ENCODE measurements at places on chromosomes 1 and 21.

DNA sequence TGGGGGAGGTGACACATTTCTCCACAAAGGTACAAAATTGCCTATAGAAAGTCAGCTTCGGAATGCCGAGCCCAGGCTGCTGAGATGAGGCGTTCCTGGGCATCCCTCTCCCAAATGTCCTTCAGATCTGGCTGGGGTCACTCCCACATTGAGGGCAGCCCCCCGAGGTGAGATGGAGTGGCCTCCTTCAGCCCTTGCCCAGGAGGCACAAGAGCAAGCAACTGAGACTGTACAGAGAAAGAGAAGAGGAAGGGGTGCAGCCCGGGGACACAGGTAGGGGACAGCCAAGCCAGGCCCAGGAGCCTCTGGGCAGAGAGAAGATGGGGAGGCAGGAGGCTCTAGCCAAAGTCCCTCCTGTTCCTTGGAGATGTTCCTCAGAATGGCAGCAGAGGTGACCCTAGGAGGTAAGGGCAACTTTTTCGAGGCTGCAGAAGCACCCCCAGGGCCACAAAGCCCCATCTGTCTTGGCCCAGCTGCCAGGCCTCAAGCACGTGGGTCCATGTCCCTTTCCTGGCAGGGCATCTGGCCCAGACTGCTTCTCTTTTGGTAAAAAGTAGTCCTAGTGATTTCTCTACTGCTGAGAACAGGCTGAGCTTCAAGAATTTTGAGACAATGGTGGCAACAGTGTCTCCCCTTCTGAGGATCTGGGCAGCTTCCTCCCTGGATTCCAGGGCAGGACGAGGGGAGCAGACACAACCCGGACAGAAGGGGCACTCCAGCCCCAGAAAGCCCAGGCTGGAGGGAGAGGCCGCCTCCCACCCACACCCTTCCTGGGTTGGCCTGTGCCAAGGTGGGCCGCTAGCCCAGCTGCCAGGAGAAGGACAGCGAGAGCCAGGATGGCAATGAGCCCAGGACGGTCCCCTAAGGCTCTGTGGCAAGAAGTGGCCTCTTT, 68.0 kb downstream of the LRRN2 start:
- DNase-seq: no peak

DNA sequence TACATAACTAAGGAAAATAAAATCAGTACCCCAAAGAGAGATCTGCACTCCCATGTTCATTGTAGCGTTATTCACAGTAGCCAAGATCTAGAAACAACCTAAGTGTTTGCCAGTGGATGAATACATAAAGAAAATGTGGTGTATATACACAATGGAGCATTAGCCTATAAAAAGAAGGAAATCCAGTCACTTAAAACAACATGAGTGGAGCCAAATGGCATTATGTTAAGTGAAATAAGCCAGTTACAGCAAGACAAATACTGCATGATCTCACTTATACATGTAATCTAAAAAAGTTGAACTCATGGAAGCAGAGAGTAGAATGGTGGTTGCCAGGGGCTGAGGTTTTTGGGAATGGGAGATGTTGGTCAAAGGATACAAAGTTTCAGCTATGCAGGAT, 508.3 kb upstream of the B3GALT2 start:
- no peak for DNase-seq

- DNase-seq: no peak
Measured at GRCh38 chr1:76266762-76267161, 192.2 kb downstream of the ST6GALNAC3 start.

DNA sequence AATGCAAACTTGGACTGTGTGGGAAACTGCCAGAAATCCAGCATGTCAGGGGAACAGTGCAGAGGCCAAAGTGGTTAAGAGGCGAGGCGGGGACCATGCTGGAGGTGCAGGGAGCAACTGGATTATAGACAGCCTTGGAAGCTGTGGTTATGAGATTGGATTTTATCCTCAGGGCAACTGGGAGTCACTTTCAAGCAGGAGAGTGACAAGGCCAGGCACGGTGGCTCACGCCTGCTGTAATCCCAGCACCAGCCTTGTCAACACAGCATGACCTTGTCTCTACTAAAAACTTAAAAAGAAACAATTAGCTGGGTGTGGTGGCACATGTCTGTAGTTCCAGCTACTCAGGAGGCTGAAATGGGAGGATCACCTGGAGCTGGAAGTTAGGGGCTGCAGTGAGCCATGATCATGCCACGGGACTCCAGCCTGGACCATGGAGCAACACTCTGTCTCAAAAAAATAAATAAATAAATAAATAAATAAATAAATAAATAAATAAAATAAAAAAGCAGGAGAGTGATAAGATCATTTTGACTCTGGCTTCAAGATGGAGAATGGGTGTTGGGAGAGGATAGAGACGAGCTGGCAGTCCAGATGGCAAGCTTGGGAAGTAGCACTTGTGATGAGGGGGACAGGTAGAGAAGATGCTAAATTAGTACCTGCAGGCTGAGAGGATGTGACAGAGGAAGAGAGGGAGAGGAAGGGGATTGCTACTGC, 3.5 kb downstream of the HAPLN2 start:
- no peak for DNase-seq

DNA sequence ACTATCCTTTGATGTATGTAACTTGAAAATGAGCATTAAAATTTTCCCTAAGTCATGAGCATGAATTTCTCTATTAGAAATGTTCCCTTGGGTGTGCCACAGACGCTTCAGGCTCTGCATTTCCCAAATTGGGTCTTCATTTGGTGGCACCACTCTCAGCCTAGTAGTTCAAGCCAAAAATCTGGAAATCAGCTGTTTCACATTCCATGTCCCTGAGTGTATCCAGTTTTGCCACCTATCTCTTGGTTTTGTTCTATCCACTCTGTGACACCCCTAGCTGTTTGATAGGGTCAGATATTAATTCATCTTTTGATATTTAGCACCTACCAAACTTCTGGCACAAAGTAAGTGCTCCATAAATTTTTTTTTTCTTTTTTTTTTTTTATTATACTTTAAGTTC, 89.5 kb upstream of the DPH5 start:
- no peak for DNase-seq

GRCh38 chr1:110112656-110113055, 413 bp downstream of the UBL4B start:
- DNase-seq: no peak

- peak; percentile 12 for DNase-seq
Measured at GRCh38 chr1:246569248-246570238, 3.3 kb downstream of the CNST start.

GRCh38 chr21:43825242-43825935, 36.0 kb downstream of the RRP1 start:
- DNase-seq: no peak

DNA sequence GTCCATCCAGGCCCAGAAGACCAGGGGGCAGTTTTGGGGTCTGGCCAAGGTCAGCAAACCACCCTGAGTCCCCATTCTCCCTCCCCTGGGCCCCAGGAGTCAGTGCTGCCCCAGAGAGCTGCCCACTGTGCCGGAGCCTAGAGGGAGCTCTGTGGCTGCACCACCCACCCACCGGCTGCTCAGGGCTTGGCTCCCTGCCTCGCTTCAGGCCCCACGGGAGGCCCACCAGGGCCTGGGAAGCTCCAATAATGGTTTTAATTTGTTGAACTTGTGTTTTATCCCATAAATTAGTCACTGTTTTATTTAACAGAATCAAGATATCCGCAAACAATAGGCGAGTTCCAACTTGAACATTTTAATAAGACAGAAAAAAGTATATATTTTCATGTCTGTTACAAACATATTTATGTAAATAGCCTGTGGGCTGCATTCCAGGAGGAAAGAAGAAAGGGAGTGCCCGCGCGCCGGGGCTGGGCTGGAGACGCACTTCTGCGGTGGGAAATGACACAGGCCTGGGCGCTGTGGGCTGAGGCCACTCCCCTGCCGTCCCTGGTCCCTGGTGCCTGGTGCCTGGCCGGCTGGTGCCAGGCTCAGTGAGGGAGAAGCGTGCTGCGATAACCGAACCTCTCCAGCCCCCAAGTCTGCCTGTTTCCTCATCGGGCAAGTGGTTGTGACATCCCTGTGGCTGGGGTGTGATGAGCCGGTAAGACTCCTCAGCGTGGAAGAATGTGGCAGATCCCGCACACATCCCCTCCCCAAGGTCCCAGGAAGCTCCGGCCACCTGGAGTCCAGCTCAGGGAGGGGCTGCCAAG, 160.5 kb downstream of the PEX14 start:
- peak; percentile 71 for DNase-seq

DNA sequence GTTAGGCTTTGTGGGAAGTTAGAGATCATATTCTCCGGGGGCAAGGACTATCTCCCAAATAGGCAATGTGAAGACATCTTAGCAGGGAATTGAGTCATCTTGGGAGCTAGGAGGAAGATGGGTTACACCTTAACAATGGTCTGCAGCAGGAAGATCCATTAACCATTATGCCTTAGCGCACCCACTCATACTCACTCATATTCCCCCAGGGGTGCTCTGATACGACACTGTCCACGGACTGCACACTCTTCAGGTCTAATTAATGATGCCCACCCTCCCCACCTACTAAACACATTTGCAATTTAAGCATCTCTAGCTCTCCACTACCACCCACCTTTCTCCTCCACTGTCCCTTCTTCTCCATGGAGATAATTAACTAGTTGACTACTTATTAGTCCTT, 857 bp upstream of the AK5 start:
- no peak for DNase-seq

- no peak for DNase-seq
Measured at GRCh38 chr1:168019407-168019806, 82.5 kb upstream of the MPC2 start.

DNA sequence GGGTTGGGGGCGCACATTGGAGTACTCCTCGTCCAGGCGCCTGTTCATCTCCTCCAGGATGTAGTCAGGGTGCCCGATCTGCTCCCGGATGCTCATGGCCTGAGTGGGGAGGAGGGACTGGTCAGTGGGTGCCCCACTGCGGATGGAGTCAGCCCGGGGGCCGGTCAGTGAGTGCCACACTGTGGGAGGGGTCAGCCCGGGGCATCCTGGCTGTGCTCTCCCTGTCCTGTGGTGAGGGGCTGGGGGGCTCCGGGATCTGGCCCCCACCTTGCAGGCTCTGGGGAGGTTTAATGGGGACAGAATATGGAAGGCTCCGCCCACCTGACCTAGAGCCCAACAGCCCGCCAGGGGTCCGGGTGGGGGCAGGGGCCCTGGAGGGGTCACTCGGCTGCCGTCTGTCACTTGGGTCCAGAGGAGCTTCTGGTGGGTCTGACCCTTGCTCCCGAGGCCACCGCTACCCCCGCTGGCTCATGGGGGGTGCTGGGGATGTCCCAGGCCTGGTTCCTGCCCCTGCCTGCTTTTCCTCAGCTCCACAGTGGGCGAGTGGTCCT, 8.8 kb downstream of the PRXL2B start:
- no peak for DNase-seq

GRCh38 chr21:32021319-32021994, 148.6 kb downstream of the HUNK start:
- no peak for DNase-seq

- DNase-seq: no peak
Measured at GRCh38 chr1:74895411-74895810, 162.5 kb downstream of the TYW3 start.

DNA sequence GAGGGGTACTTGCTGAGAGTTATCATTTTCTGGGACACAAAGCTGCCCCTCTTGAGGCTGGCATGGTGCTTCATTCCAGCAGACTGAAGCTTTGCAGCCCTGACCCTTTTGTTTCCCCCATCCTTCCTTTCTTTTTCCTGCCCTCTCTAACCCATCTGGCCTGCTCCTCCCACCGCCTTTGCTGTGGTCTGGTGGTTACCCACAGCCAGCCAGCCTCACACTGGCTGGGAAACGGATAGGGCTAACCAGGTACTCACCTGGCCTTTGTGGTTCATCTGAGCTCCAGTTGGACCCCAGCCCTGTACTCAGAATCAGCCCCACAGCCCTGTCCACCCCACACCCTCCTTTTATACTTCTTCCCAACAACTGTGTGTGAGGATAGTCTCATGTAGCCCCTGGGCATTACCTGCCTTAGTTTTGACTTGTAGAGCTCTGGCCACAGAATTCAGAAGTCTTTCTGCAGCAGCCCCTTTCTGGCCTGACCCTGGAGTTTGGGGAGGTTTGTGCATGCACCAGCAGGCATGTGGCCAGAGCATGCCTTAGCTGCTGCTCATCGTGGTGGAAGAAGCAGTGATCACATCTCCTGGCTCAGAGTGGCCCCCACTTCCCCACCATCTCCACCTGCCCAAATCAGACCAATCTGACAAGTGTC, 138.0 kb downstream of the TRABD2B start:
- no peak for DNase-seq

DNA sequence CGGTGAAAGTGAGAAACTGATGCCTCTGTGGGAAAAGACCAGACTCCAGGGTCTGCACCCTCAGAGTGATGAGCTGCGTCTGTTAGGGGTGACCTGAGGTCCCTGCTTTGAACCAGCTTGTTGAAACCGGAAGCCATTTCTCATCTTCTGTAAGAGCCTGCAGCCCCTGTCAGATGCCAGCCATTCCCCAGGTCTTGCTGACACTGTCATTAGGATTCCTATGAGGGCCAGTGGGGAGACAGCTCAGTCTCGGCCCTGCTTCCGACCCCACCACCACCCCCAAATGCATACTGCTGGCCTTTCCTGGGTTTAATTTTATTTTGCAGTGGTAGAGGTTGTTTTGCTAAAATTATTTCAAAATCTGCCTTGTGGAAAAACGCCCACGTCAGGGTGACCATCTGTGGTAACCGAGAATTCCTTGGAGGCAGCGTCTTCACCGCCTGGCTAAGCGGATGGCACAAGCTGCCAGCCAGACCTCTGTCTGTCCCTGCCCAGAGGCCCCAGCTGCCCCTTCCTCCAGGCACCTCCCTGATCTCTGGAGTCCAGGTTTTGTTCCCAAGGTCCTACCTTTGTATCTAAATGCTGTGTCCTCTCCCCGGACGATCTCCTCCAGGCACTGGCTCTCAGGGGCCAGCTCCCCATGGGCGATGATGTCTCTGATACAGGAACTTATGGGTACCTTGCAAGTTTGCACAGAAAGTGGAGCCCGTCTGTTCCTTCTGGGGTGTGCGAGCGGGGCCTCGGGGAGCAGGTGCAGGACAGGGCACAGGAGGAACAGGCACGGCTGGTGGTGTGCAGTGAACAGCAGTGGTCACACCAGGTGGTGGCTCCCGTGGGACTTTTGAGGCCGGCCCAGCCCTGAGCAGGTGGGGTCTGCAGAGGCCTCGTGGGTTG, 49.9 kb downstream of the PRKCZ start:
- no peak for DNase-seq

DNA sequence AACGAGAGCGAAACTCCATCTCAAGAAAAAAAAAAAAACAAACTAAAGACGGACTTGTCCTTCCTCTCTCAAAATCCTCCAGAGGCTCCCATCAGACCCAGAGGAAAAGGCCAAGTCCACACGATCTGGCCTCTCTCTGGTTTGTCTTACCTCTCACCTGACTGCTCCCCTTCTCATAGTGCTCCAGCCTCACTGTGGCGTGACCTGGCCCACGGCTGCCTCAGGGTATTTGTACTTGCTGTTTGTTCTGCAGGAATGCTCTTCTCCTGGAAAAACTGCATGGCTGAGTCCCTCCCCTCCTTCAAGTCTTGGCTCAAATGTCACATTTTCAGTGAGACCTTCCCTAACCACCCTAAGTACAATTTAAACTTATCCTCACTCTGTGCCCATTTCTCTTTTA, 8.0 kb upstream of the BRWD1 start:
- DNase-seq: no peak

- DNase-seq: no peak
Measured at GRCh38 chr1:161189036-161189435, 9.8 kb downstream of the ADAMTS4 start.

All from NB4 (cell line).